Lung (tissue), 17 donors: ENCODE measurements at places on chromosomes 11 and 22. TPM values are rescaled to one million over a fixed set of nuclear protein-coding genes. Genes with fewer than 3 reads are reported as not detected.

GRCh38 chr11:105189581-105189980 is 50.0 kb upstream of the CARD18 start:
- no peaks in the 10 kb centered on the region for H3K4me1 ChIP-seq
- DNase-seq = no peak
- no peak overlapping the region for H3K4me3 ChIP-seq
- no peak overlapping the region for H3K27ac ChIP-seq
- no peaks in the 10 kb centered on the region for H3K36me3 ChIP-seq
- H3K27me3 ChIP-seq = no peaks in the 10 kb centered on the region

GRCh38 chr11:65452806-65453490 is 30.4 kb downstream of the NEAT1 start:
- H3K36me3 ChIP-seq = no peaks in the 10 kb centered on the region
- no peak for DNase-seq
- no peaks in the 10 kb centered on the region for H3K27me3 ChIP-seq
- peak overlapping the region; percentile 40 for H3K27ac ChIP-seq
- no peak overlapping the region for H3K4me3 ChIP-seq
- H3K4me1 ChIP-seq = no peaks in the 10 kb centered on the region

RIMBP3B gene
- not detected for polyA plus RNA-seq

DNA sequence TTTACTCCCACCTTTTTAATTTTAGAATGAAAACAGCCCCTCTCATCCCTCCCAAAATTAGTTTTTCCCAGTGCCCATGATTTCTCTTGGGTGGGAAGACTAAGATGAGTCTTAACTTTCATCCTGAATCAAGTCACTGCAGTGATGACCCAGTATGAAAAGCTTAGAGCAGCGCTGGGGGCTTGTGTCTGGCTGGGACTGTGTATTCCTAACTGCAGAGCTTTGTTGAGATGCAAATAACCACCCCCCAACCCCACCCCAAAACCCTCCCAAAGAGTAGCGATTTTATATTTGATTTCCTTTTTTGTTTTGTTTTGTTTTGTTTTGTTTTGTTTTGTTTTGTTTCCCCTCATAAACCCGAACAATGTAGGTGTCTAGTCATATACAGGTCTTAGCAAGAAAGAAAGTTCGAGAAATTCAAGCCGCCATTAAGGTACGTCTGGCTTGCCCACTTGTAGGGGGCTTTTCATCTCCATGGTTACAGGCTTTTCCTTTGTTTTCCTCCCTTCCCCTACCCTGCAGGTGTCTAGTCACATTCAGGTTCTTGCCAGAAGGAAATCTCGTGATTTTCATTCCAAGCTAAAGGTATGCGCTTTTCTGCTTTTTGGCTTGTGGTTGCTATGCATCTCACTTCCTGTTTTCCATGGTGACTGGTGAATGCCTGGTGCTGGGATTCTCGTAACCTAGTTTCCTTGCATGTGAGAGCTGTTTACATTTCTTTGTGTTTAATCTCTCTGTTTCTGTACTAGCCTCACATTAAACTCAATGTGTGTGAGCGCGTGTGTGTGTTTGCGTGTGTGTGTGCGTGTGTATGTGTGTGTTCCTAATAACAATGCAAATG is 144.6 kb upstream of the RASSF10 start:
- no peak overlapping the region for H3K27ac ChIP-seq
- H3K27me3 ChIP-seq = no peaks in the 10 kb centered on the region
- H3K4me1 ChIP-seq = peaks cover 29% of the 10 kb centered on the region

OR2D2 gene
- polyA plus RNA-seq = not detected

PDGFD gene
- polyA plus RNA-seq = 0.83 TPM

- no peaks in the 10 kb centered on the region for H3K4me1 ChIP-seq
- DNase-seq = no peak
- no peak overlapping the region for H3K27ac ChIP-seq
- H3K27me3 ChIP-seq = no peaks in the 10 kb centered on the region
- H3K36me3 ChIP-seq = no peaks in the 10 kb centered on the region
- H3K4me3 ChIP-seq = no peak overlapping the region
Observed at GRCh38 chr11:78392854-78393253, 24.8 kb downstream of the GAB2 start.

DNA sequence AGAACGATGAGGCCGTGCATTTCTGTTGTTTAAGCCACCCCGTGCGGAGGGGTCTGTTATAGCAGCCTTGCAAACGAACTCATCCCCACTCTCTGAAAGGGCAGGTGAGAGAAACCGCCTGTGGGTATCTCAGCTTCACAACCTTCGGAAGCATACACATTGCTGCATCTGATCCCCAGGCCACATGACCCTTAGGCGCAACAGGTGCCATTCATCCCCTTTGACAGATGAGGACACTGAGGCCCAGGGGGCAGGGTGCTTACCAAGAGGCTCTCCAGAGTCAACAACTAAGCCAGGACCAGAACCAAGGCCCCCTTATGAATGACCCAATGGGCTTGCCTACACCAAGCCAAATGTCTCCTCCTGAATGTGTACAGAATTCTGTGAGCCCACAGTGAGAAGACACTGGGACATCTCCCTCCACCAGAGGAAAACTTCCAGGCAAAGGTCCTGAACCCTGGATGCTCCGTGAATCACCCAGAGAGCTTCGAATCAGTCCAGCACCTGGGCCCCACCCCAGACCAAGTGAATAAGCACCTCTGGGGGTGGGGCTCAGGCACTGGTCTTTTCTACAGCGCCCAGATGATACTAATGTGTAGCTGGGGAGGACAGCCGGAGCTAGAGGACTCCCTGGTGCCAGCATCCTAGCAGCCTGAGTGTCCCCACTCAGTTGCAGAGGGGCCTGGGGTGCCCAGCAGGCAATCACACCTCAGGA is 83.2 kb downstream of the BUD13 start:
- no peak overlapping the region for H3K27ac ChIP-seq
- no peak for DNase-seq
- H3K36me3 ChIP-seq = no peaks in the 10 kb centered on the region
- H3K4me3 ChIP-seq = no peak overlapping the region
- no peaks in the 10 kb centered on the region for H3K4me1 ChIP-seq

GDPD4 gene
- not detected for polyA plus RNA-seq

CATSPER1 gene
- 3.3 TPM for polyA plus RNA-seq

- H3K4me3 ChIP-seq = no peak overlapping the region
- no peak overlapping the region for H3K27ac ChIP-seq
- no peaks in the 10 kb centered on the region for H3K36me3 ChIP-seq
- DNase-seq = no peak
Observed at GRCh38 chr11:2448661-2449547, 4.1 kb downstream of the KCNQ1 start.

DNA sequence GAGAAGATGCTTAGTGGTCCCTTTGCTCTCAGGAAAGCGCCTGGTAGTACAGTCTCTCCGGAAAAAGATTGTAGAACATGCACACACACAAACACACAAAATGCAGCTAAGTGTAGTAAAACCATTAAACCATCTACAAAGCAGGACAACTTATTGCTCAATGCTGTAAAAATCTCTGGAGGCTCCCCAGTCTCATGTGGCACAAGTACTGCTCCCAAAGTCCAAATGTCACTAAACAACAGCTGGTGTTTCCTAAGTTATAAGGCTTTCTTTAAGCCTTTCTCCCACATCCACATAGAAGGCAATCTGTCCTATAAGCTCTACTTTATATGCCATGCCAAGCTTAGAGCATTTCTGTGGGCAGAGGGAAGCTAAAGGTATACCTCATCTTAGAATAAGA is 32.9 kb downstream of the CDON start:
- no peaks in the 10 kb centered on the region for H3K27me3 ChIP-seq
- H3K4me3 ChIP-seq = no peak overlapping the region
- DNase-seq = no peak
- no peaks in the 10 kb centered on the region for H3K36me3 ChIP-seq
- H3K27ac ChIP-seq = no peak overlapping the region

DNA sequence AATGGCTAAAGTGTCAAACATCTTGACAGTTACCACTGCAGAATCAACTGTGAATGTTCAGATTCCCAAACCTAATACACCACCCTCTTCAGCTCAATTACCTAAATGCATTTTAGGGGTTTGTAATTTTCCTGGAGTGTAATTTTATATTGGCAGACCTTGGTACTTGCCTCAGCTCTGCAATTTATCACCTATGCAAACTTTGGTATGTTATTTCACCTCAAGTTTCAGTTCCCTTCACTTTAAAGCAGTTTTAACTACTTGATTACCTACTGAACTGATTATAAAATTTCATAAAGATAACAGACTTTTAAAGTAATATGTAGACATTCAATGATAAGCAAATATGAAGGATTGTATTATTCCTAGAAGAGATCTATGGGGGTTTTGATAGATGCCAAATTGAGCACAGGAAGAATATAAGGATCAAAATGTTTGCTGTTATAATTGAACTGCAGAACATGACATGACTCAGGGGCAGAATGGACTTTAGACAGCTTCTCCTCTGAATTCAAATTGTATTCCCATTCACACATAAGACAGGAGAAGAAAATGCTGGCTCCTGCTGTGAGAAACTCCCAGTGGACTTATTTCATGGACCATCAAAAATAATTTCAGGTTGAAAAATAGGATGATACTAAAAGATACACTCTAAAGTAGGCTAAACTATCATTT is 491.5 kb upstream of the LUZP2 start:
- DNase-seq = no peak
- H3K27me3 ChIP-seq = no peaks in the 10 kb centered on the region
- H3K27ac ChIP-seq = no peak overlapping the region
- no peaks in the 10 kb centered on the region for H3K36me3 ChIP-seq
- H3K4me1 ChIP-seq = no peaks in the 10 kb centered on the region
- no peak overlapping the region for H3K4me3 ChIP-seq

DNA sequence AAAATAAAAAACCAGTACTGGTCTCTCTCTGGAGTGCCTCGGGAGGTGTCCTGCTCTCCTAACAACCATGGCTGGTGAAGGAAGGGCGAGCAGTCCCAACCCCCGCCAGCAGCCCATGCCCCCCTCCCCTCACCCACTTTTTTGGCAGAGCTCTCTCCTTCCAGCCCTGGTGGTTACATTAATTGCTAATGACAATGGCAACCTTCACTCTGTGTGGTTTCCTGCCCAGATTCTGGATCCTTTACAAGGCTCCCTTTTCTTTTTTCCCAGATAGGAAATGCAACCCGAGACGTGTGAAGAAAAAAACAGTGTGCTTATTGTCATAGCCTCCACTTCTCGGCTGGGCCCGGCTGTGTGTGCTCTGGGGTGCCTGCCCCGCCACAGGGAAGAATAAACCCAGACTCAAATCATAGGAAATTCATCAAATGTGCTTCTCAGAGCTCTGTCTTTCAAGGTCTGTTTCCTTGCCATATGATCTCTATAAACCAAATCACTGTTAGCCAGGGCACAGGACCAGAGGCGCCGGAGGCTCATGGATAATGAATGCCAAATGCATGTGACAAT is 513.0 kb downstream of the SOX6 start:
- no peaks in the 10 kb centered on the region for H3K36me3 ChIP-seq
- peak; percentile 86 for DNase-seq
- no peak overlapping the region for H3K4me3 ChIP-seq
- H3K27ac ChIP-seq = no peak overlapping the region

- peak overlapping the region; percentile 54 for H3K27ac ChIP-seq
- no peaks in the 10 kb centered on the region for H3K27me3 ChIP-seq
- peaks cover 14% of the 10 kb centered on the region for H3K36me3 ChIP-seq
- no peak for DNase-seq
Observed at GRCh38 chr22:50276143-50276542, 6.0 kb upstream of the MAPK11 start.

GRCh38 chr22:49963647-49964026 is 3.1 kb downstream of the PIM3 start:
- H3K4me3 ChIP-seq = peak overlapping the region; percentile 61
- H3K27ac ChIP-seq = no peak overlapping the region
- H3K36me3 ChIP-seq = peaks cover 11% of the 10 kb centered on the region
- no peaks in the 10 kb centered on the region for H3K27me3 ChIP-seq

MOGAT2 gene
- not detected for polyA plus RNA-seq

HORMAD2 gene
- not detected for polyA plus RNA-seq

DNA sequence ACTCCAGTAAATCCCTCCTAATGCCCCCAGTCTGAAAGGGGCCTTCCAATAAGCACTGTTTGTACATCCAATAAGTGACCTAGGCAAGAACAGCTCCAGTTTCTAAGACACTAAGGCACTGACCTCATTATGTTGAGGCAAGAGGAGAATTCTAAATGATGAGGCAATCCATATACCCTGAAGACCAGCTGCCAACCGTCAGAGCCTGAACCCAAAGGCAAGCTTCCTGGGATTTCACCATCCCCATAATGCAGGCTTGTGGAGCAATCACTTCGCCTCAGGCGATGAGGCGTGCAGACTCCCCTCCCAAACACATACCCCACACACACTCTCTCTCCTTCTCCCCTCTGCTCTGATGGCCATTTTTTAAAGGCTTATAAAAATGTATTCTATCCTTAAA is 49.5 kb downstream of the LGR4 start:
- no peak overlapping the region for H3K27ac ChIP-seq
- peak; percentile 86 for DNase-seq
- H3K27me3 ChIP-seq = no peaks in the 10 kb centered on the region
- no peak overlapping the region for H3K4me3 ChIP-seq
- H3K4me1 ChIP-seq = peaks cover 20% of the 10 kb centered on the region

CRYBA4 gene
- 0.22 TPM for polyA plus RNA-seq

DNA sequence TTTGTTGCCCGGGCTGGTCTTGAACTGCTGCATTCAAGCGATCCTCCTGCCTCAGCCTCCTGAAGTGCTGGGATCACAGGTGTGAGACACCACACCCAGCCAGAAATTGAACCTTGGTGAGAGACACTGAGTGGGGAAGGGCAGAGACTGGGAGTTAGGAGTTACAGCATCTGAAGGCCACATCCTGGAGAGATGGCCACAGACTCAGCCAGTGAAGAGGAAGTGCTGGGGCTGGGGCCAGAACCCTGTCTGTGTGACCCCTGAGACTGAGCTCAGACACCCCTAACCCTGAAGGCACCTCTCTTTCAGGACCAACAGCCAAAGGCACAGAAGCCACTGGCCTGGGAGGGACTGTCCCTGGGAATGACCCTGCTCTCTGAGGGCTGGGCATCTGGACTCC is 33.8 kb downstream of the TXN2 start:
- H3K27ac ChIP-seq = no peak overlapping the region
- DNase-seq = no peak
- H3K4me3 ChIP-seq = no peak overlapping the region
- H3K4me1 ChIP-seq = peaks cover 12% of the 10 kb centered on the region
